ENCODE measurements at places on chromosomes 3 and 15.

- DNase-seq = no peak
These were observed 4.2 kb downstream of the HHATL start for GRCh38 chr3:42698216-42698910.

GRCh38 chr15:58057559-58057958, 8.0 kb downstream of the ALDH1A2 start:
- no peak for DNase-seq

DNA sequence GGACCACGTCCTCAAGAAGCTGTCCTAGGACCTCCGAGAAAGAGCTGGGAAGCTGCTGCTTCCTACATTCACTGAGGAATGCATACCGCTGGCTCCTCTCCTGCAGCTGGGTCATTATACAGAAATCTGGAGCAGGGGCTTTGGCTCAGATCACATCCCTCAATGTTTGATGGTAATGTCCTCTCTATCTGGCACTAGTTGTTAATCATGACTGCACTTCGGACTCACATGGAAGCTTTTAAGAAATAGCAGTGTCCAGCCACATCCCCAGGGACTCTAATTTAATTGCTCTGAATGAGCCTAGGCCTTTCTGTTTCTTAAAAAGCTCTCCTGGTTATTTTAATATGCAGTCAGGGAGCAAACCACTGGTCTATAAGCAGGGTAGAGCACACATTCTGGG, 25.7 kb upstream of the MYRIP start:
- no peak for DNase-seq

- DNase-seq = no peak
These were observed 100.1 kb upstream of the MRPS22 start for GRCh38 chr3:139243710-139244109.

GRCh38 chr15:55247766-55248427, 41.7 kb downstream of the RAB27A start:
- no peak for DNase-seq

DNA sequence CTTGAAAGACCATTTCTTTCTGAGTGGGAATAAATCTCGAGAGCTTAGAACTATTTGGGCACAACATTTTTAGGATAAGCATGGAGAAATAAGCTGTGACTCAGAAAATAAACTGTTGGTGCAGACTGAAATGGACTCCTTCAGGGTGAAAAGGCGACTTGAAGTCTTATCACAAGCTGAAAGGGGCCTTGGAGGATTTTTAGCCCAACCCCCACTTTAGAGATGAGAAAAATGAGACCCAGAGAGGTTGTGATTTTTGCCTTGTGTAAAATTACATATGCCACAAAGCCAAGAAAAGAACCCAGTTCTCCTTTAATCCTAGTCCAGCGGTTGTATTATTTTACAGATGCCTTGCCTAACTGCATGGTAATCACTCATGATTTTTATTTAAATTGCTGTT, 1.5 kb downstream of the ATP1B3 start:
- DNase-seq = no peak

DNA sequence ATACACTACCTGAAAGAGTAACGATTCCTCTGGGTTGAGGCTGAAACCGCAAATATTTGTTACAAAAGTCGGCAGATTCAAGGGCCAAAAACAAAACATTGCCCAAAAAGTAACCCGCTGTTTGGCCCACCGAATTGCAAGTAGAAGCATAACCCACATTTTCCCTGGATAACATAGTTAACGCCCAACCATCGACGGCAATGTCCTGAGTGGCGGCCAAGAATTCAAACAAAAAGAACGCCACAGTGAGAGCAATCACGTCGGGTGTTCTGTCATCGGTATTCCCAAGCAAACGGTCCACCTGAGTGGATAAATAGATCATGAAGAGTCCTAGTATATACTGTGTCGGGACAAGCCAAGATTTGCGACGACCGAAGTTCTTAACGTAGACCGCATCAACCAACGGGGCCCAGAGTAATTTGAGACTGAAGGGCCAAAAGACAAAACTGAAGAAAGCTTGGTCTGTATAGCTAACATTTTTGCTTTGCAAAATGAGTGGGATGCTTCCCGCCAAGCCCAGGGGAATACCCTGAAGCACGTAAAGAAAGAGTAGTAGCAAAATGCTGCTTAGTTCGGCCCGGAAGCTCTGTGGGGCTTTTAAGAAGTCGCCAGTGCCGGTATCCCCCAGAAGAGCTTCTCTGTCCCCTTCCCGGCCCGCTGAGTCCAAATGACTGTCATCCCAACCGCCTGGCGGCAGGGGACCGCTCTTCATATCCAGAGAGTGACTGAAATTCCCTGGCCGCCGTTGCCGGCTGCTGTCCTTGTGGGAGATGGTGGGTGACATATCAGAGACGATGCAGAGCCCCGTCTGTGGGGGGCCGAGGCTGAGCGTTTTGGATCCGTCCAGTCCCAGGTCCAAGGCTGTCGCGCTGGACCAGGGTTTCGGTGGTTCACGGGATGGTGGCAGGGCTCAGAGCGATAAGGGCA, 750 bp downstream of the SLC33A1 start:
- DNase-seq = no peak

DNA sequence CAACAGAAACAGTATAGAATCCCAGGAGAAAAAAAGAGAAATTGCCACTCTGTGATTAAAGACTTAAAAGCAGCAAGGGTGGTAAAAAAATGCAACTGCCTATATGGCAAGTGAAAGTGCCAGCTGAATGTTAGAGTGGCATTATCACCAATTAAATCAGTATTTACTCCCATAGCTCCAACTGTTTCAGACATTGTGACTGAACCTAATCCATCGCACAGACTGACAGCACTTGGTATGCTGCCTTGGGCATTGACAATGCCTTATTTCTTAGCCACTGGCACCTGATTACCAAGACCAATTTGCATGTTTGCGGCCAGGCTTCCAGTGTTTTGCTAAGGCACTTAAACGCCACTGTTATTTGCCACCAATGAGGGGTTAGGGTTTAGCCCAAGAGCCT, 201.9 kb upstream of the NECTIN3 start:
- DNase-seq = no peak

DNA sequence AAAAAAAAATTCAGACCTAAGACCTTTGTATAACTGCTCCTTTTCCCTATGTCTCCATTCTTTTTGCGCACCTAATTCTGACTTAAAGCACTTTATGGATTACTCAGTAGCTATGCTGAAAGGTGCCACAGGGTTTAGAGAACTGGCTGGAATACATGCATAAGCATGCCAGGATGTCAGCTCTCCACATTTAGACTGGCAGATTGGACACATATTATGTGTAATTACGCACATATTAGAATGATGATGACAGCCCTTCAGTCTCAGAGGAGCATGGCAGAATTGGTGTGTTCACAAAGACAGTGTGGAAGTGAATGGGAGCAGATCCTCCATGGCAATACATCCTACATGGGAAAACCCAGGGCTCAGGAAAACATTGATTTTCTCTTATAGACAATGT, 108.1 kb upstream of the LSAMP start:
- no peak for DNase-seq

GRCh38 chr15:27989838-27990237, 109.3 kb downstream of the OCA2 start:
- no peak for DNase-seq

- no peak for DNase-seq
These were observed 54.7 kb downstream of the FAM98B start for GRCh38 chr15:38508647-38509046.

DNA sequence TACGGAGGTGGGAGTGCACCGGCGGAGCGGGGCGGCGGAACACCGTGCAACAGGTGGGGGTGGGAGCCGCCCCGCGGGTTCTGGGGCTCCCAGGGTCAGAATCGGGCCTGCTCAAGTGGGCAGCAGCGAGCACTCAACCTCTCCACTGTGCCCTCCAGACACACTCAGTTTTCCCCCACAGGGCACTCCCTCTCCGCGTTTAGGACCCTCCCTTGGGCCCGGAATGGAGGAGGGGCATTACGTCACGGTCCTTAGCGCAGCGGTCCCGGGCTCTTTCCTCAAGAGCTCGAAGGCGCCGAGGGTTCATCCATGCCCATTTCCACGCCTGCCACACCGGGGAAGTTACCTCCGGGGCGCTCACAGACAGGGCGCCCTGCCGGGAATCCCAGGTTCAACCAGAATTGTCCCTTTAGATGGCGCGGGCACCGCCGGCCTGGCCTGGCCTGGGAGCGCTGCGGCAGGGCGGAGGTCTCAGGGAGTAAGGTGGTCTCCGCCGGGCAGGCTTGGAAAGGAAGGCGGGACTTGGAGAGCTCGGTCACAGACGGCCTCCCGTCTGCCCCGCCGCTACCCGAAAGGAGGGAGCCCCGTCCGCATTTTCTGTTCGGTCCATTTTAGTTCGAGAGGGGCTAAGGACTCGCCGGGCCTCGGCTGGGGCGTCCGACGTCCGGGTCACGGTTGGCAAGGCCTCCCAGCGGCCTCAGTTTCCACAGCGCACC, 5.1 kb downstream of the RNU6-1 start:
- no peak for DNase-seq

- peak; percentile 27 for DNase-seq
These were observed 77.3 kb downstream of the CHRNA7 start for GRCh38 chr15:32107477-32108080.

DNA sequence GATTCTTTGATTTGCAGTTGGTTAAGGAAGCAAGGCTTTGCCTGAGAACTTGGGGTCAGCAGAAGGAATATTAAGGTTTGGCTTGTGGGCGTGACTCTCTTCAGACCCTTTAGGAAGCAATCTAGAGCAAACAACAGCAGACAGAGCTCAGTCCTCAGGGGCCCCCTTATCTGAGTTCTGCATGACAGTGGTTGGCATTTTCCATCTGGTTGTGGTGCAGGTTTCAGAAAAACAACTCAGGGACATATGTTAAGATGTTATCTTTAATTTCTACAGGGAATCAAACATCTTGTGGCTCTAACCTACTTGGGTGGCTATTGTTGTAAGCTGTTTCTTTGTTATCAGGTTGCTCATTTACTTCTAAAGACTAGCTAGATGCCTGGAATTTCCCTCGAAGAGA, 141.4 kb downstream of the VPS8 start:
- peak; percentile 54 for DNase-seq

DNA sequence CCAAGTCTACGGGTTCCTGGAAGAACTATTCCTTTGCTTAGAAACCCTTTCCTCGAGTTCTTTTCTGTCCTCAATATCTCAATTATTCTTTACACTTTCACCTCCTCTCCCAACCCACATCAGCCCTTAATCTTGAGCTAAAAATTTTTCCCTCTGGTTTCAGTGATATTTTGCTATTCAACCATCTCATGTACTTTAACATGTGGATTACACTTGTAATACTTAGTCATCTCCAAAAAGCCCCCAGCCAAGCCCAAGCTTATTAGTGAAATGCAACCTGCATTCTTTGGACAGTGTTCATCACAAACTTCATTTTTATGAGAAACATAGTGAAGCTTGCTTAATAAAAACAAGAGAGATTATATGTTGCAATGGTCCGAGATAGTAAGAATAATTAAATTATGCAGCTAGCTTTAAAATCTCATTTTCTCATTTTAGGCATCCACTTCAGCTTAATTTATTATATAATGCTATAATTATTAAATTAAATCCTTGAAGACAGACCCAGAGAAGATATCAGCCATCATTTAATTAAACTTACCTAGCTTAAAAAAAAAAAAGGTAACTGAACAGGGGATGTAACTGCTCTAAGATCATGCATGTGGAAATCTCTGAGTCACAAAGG, 534.5 kb upstream of the TBL1XR1 start:
- no peak for DNase-seq

- no peak for DNase-seq
These were observed 6.1 kb upstream of the SYN2 start for GRCh38 chr3:11998092-11998491.

DNA sequence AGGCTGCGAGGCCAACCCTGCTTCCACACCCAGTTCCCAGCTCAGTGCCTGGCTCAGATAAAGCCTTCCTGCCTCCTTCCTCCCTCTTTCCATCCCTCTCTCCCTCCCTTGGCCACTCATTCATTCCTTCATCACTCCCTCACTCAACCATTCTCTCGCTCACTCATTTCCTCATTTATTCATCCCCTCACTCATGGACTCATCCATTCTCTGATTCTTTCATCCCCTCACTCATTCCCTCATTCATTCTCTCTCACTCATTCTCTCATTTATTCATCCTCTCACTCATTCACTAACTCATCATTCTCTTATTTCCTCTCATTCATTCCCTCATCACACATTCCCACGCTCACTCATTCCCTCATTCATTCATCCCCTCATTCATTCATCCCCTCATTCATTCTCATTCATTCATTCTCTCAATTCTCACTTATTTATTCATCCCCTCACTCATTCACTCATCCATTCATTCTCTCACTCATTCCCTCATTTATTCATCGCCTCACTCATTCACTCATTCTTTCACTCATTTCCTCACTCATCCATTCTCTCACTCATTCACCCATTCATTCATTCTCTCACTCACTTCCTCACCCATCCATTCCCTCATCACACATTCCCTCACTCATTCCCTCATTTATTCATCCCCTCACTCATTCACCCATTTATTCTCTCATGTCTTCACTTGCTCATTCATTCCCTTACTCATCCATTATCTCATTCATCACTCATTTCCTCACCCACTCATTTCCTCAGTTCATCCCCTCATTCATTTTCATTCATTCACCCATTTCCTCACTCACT, 13.2 kb downstream of the ABTB1 start:
- DNase-seq = no peak

DNA sequence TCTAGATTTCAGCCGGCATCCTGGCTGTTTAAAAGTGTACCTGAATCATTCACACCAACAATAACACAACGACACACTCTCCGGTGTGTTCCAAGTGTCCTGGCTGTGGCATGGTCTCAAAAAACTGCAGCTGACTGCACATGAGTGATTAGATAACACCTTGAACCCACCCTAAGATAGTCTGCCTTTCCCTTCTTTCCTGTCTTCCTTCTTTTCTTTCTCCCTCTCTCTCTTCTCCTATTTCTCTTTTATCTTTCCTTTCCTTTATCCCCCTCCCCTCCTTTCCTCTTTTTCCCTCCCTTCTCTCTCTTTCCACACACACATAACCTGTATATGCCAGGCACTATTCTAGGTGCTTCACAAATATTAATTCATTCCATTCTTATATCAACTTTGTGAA, 1.2 kb upstream of the FAH start:
- DNase-seq = no peak
